ENCODE measurements at places on chromosomes 2 and 18.

DNA sequence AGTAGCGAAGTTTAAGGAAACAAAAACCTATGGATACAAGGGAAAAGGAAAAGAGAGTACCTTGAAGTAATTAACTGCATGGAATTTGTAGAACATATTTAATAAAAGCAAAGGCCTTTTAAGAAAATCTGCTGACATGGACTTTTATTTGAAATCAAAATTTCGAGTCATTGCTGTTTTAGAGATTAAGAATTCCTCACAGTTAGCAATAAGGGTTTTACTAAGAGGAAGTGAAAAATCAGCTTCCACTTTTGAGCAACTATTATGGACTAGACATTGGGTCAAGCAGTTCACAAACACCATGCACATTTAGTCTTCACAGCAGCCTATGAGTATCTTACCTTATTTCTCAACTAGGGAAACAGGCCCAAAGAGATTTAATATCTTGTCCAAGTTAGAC, 876.3 kb downstream of the BCL11A start:
- no peak for DNase-seq
- no peaks in the 10 kb centered on the region for H3K4me1 ChIP-seq
- no peak overlapping the region for H3K4me3 ChIP-seq
- H3K36me3 ChIP-seq, result no peaks in the 10 kb centered on the region
- H3K27me3 ChIP-seq, result no peaks in the 10 kb centered on the region

DNA sequence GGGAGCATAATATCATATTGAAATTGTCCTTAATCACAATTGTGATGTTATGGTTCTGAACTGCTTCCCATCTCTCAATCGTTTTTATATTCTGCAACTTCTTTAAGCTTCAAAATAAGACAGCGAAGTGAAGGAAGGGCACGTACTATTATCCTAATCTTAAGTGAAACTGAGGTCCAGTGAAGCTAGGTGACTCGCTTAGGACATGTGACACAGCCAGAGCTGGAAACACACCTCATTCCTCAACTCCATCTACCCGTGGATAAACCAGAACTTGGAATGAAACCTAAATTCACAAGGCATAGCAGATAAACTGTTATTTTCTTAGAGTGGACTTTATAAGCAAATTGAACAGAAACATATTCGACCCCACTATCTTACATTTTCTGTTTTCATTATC, 191.2 kb upstream of the PXDN start:
- DNase-seq, result no peak
- no peaks in the 10 kb centered on the region for H3K4me1 ChIP-seq

- no peak for DNase-seq
- no peaks in the 10 kb centered on the region for H3K4me1 ChIP-seq
- H3K36me3 ChIP-seq, result no peaks in the 10 kb centered on the region
- no peak overlapping the region for H3K4me3 ChIP-seq
- no peak overlapping the region for H3K27ac ChIP-seq
Measured at GRCh38 chr2:205323929-205324328, 358.4 kb upstream of the NRP2 start.

DNA sequence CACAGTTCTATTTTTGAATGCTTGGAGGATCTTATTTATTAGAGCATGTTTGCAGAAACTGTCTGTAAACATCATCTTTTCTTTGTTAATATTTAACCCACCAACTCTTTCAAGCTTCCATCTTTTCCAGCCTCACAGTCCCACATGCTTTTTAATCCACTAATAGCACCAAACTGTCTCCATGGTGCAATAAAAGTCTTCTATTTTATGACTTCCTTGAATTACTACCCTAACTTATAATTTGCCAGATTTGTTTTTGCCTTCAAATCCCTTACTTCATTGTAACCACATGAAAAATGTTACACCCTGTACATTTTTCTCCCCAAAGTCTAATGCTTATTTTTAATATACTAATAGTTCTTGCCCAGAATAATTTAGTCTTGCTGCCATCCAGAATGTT, 792.6 kb downstream of the PLCL1 start:
- H3K4me3 ChIP-seq, result no peak overlapping the region
- DNase-seq, result no peak
- no peaks in the 10 kb centered on the region for H3K27me3 ChIP-seq

GRCh38 chr2:128134573-128134972, 43.6 kb downstream of the UGGT1 start:
- no peak overlapping the region for H3K4me3 ChIP-seq
- peaks cover 22% of the 10 kb centered on the region for H3K36me3 ChIP-seq
- no peaks in the 10 kb centered on the region for H3K4me1 ChIP-seq
- no peak for DNase-seq
- H3K27ac ChIP-seq, result no peak overlapping the region
- no peaks in the 10 kb centered on the region for H3K27me3 ChIP-seq

DNA sequence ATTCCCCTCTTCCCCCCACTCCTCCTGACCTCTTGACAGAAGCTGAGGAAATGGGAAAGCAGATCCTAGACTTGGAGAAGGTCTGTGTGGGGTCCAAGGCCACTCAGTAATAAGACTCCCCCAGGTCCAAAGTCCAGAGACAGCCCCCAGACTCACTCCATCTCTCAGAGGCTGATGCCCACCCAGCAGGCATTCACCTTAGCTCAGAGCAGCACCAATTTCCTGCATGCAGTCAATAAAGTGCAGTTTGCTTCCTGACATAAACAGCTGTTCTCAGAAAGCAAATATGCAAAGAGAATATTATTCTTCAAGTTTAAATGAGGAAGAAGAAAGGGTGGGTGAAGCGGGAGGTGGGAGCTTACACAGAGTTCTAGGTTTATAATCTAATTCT, 84.1 kb upstream of the RTN4 start:
- H3K27me3 ChIP-seq, result no peaks in the 10 kb centered on the region
- no peak overlapping the region for H3K4me3 ChIP-seq
- DNase-seq, result no peak
- no peaks in the 10 kb centered on the region for H3K36me3 ChIP-seq
